ENCODE measurements at places on chromosomes 7 and 10.
A peak's percentile ranks its signal among the peaks of the same experiment; 100 is the strongest.

- DNase-seq: no peak
Observed at GRCh38 chr7:157096286-157097055, 42.3 kb upstream of the UBE3C start.

- no peak for DNase-seq
Observed at GRCh38 chr7:111409714-111410422, 152.4 kb downstream of the IMMP2L start.

GRCh38 chr7:151694828-151695580 lies 175.3 kb upstream of the RHEB start:
- no peak for DNase-seq

DNA sequence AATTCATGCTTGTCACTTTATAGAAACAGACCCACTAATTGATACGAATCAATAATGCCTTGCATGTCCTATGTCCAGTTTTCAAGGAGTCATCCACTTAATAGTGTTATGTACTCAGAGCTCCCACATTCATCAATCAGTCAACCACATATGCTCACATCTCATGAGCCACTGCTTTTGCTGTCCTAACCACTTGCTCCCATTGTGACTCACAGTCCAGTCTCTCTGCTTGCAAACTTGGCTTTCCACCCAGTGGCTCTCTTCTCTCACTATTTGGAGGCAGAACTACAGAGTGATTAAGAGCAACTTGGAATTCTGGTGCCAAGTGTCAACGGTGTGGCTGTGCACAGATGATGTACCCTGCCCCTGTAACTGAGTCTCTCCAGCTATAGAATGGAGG lies 166.0 kb downstream of the SNX13 start:
- no peak for DNase-seq

- no peak for DNase-seq
Observed at GRCh38 chr7:129163875-129164544, 19.5 kb downstream of the TSPAN33 start.

GRCh38 chr10:96889415-96890171 lies 57.5 kb downstream of the LCOR start:
- no peak for DNase-seq

- DNase-seq: no peak
Observed at GRCh38 chr10:43170491-43170890, 32.2 kb downstream of the CSGALNACT2 start.

- no peak for DNase-seq
Observed at GRCh38 chr10:112298581-112298980, 15.4 kb downstream of the TECTB start.

GRCh38 chr7:26185131-26185843 lies 15.3 kb downstream of the HNRNPA2B1 start:
- DNase-seq: no peak

DNA sequence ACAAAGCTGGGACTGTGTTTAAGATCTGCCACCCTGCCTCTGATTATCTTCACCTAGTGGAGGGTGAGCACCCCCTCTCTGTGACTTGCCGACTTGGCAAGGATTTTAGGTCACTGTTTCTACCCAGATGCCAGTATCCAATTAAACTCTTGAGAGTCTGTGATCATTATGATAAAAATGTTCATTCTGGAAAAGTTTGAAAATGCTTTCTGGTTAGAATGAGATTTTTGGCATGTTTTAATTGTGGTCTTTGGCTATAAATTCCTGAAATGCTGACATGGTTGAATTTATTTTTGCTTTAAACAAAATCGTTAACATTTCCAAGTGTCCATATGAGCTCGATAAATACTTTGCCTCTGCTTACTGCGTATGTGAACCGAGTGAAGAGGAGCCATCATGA lies 221.4 kb downstream of the BICC1 start:
- no peak for DNase-seq

DNA sequence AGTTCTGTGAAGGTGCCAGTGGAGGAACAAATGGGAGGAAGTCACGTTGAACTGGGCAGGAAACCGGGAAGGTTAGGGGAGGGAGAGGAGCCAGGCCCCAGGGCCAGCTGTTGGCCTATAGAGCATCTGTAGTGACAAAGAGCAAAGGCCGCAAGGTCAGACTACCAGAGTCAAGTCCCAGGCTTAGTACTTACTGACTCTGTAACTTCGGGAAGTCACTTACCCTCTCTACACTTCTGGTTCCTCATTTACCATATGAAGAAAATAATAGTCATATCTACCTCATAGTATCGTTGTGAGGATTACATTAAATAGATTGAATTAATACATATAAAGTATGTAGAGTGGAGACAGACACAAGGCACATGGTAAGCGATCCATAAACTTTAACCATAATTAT lies 101.8 kb upstream of the FZD1 start:
- DNase-seq: no peak

DNA sequence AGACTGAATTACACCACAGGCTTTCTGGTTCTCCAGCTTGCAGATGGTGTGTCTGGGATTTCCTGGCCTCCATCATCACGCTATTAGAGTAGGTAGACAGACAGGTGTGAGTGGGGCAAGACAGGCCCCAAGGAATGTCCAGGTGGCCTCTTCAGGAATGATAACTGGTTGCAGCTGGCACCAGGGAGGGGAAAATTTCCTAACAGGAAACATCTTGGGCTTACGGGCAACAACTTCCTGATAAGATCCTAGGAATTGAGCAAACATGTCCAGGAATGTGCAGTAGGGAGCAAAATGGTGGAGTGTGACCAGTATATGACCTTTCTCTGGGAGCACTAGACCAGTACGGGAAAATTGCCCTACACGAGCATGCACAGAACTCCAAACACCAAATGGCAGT lies 11.3 kb downstream of the XRCC2 start:
- no peak for DNase-seq

GRCh38 chr10:123134343-123134914 lies 1.3 kb upstream of the HMX3 start:
- DNase-seq: no peak

- peak; percentile 76 for DNase-seq
Observed at GRCh38 chr10:84540617-84541288, 212.4 kb downstream of the CCSER2 start.

GRCh38 chr10:70674560-70675495 lies 2.5 kb downstream of the ADAMTS14 start:
- no peak for DNase-seq

DNA sequence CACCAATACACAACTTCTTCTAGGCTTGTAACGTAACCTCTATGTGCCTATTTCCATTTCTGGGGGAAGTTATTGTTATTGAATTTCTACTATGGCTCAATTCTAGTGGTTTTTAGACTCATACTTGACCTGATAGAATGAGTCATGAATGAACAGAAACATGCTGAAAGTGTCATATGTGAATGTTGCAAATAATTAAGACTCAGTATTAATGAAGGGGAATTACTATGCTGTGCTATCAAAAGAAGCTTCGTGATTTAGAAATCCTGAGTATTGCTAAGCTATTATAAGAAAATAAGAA lies 135.1 kb upstream of the ZWINT start:
- no peak for DNase-seq

DNA sequence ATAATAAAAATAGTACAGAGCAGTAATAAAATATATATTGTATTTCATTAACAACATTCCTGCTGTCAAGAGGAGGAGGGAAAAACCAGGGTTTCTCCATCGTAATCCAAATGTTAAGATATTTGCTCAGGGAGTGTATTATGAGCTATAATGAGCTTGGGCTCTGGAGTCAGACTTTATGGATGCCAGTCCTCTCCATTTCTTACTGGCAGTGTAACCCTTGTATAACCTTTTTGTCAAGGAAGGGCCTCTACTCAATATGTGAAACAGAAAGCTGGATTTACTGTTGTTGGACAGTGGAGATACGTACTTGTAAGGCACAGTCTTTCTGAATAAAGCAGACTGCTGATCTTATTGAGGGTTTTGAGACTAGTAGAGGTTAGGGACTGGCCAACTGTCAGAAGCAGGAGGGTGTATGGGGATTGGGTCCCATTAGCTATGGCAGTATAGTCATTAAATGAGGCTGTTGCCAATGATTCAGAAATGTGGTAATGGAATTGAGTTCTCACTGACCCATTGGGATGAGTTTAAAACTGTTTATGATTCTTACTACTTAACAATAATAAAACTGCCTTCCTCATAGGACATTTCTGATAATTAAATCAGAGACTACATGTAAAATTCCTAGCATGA lies 56.5 kb downstream of the ZNF277 start:
- DNase-seq: no peak

GRCh38 chr10:91164520-91165065 lies 55.9 kb upstream of the PCGF5 start:
- DNase-seq: no peak

- DNase-seq: no peak
Observed at GRCh38 chr10:6006991-6007390, 29.6 kb upstream of the IL15RA start.

DNA sequence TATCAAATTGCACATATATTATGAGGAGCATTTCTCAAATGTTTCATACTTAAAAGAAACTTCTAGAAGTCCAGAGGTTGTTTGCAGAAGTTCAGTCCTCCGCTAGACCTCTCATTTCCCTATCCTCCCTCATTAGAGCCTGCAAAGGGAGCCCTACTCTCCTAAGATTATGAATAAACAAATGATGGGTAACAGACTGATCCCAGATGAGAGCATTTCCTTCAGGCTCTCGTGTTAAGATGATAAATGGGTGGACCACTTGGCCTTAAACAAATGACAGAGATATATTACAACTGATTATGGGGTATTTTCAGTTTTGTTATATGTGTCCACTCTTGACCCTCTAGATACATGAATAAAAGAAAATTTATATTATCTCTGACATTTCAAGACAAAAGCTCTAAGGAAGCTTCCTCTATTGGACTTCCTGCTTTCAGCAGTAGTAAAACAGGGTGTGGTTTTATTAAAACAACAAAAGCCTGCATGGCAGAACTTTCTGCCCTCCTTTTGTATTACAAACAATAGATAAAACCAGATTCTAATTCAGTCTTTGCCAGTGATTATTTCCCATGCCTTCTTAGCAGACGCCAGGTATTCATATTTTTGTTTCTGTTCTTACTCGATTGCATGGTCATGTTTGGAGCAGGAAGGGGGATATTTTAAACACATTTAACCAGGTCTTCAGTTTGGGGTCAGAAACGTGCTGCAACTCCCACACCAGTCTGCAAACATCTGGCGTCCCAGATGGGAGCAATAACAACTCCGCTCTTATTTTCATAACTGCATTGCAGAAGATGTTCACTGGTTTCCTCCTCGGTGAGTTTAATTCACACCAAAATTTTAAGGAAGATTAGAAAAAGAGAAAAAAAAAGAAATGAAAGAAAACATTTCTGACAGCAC lies 52.4 kb upstream of the FAM204A start:
- no peak for DNase-seq

DNA sequence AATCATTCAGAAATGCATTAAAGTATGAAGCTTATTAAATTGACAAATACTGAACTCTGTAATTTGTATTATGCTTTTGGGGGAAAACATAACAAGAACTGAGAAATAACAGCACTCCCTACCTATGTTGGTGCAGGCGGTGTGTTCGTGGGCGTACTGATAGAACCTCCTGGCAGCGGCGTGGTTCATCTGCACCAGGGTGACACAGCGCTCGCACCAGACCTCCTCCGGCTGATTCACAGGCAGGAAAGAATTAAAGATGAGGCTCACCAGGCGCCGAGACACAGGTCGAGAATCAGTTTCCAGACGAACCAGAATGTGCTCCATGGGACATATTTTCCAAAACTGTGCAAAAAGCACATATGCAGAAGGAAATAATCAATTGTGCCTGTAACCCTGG lies 40.2 kb downstream of the NCAPG2 start:
- DNase-seq: no peak

- DNase-seq: no peak
Observed at GRCh38 chr7:151387161-151388006, 22.5 kb downstream of the WDR86 start.

DNA sequence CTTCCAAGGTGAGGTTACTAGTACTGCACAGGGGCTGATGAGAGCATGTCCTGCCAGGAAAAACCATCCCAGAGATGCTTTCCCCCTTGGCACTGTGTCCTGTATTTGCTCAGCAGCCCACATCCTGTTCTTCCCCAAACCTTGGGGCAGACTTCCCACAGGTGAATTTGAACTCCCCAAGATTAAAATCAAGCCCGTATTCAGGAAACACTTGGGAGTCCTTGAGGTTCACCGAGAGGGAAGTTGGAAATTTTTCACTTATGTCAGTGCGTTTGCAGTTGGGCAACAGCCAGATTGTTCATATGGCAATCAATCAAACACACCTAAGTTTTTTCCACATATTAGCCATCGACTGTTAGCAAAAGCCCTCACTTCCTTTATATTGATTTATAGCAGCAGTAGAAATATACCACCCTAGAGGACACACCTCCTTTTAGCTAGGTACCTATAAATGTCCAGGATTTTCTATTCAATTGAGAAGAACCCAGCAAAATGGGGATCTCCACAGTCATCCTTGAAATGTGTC lies at the start of gene DMBT1:
Gene DMBT1, plus strand, starts transcription at position 476 of the 526 bp plus-strand sequence. Its CDS starts 17 bp downstream, at position 493.
- DNase-seq: no peak

- DNase-seq: no peak
Observed at GRCh38 chr10:70619271-70620019, 16.9 kb upstream of the PRF1 start.

DNA sequence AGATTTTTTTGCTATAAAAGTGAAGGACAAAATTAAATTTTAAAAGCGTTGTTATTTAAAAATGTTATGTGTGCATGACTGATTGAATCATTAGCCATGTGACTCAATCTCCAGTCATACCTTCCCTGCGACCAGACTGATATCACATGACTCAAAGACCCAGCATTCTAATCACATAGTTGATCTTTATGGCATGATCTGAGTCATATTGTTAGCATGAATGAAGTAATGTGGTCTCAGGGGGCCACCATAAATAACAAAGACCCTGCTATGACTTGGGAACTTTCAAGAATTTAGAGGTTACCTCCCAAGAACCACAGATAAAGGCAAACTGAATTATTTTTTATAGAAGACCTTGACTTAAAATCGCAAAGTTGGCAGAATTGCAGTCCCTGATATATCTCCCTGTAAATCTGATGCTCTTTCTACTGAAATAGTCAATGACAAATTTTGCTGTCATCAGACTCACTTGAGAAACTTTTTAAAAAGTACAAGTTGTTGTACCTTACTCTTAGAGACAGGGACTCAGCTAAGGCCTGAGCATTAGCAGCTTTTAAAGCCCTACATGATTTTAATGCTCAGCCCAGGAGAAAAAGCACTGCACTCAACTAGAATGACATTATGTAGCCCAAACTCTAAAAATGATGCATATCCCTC lies 717.3 kb downstream of the XPNPEP1 start:
- DNase-seq: no peak

DNA sequence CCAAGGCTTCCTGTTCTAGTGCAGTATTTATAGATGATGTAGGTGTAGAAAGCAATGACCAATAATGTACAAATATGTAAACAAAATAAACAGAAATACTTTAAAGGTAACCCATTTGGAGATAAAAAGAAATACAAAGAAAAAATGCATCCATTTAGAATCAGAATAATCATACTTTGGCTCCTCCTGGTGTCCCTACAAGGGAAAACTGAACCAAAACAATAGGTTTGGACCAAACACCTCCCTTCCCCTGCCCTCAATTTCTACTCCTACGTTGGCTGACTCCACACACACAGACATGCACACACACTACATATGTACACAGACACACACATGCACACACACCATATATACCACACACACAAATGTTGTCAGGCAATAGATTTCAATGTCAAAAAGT lies 36.0 kb downstream of the C10orf143 start:
- DNase-seq: no peak
